ENCODE measurements at places on chromosomes 13 and 19.

GRCh38 chr13:41060724-41061074 is 610 bp upstream of the WBP4 start:
- no peak for DNase-seq

DNA sequence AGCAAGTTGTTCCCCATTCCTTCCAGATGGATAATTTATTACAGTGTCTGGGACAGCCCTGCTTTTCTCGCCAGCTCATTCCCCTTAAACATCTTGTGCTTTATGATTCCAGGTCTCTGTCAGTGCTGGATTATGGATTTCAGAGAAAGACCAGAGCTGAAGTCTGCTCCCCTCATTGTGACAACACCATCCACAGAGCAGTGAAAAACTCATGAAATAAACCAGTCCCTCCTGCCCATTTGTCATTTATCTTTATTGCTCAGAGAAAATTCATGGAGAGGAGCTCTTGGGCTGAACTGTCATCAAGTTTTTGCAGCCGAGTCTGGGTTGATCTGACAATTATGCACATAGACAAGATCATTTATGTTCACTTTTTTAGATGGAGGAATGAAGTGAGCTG is 92.7 kb upstream of the GPR12 start:
- DNase-seq, result no peak

DNA sequence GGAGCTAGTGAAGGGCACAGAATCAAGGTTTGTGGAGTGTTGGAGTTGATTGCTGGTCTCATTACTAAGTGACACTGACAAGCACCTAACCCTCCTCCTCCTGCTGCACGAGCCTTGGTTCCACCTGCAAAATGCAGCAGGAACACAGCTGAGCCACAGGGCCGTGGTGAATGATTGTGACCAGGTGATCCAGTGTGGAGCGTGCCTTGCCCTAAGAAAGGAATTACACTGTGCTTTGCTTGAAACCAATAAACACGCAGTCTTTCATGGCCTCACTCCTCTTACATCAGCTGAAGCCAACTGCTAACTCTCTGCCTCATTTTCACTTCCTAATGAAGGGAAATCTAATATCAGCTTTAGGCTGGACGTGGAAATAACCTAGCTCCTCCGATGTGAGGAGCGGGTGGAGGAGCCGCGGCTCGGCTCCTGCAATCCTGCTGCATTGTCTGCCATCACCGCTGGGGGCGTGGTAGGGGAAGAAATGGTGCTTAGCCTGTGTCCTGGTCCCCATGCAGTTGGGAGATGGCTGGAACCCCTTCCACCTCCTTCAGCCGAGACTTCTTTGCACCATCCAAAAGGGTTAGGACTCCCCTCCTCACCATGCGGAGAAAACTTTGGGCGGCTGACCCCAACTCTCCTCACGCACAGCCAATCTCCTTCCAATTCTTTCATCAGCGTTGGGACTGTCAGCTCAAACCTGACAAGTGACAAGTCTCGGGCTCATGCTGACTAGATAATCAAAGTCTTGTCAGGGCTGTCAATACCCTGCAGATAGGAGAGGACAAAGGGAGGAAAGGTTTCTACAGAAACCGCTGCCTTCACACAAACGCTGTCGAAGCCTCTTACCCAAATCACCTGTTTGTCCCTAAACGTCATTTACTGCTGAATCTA is 427.9 kb downstream of the ZNF536 start:
- no peak for DNase-seq

DNA sequence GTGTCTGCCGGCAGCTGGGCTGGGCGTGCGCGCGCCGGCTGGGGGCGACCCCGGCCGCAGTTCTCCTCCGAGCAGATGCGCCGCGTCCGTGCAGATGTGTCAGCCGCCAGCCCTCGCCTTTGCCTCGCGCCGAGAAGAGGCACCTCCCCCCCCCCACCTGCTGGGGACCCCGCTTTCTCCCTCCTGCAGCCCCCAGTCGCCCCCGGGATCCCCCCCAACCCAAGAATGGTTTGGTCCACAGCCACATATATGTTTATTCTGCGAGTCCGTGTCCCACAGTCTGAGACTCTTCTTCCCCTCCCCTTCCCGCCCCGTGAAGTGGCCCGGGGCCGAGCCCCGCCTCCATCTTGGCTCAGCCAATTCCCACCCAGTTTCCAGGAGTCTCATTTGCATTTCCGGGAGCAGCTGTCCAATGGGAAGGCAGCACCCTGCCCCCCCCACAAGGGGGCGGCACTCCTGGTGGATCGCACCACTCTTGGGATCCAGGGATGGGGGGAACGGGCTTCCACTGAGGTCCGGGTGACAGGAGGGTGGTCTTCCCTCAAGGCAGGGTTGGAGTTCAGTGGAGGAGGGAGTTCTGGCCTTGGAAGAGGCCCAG is 8.6 kb downstream of the ISOC2 start:
- peak; percentile 70 for DNase-seq

DNA sequence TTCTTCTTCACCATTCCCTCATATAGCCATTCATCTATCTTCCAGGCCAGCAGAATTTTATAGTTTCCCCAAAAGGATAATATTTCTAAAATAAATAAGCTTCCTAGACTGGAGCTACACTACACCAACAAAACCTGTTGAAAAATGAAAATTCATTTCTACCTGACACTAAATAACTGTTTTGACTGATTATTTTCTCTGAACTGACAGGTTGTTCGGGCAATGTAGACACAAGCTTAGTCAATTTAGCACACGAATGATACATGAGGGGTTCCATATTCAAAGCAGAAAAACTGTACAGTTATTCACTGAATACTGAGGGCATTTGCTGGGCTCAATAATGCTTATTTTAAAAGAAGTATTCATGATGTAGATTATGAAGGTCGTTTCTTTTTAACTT is 589.7 kb downstream of the LIG4 start:
- no peak for DNase-seq

DNA sequence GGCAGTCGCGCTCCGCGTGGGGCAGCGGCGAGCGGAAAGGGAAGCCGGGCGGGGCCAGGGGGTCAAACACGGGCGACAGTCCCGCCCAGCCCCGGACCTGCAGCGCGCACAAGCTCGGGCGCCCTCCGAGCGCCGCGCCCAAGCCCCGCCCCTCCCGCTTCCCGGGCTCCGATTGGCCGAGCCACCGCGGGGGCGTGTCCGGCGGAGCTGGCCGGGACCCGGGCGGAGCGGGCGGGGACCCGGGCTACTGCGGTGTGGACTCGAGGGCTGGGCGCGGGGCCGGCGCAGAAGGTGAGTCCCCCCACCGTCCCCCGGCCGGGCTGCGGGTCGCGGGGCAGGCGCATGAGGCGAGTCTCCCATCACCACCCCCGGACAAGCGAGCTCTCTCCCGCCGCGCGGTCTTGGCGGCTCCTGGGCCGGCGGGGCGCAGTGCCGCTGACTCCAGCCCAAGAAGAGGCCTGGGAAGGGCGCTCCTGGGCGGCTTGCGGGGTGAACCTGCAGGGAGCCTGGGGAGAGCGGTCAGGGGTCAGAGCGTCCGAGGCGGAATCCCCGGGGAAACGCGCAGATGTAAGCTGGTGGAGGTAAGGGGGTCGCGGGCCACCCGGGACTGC is at the start of gene PLEKHF1:
PLEKHF1 (plus strand) TSS at position 247 of the 611 bp plus-strand sequence. CDS start 8,379 bp downstream, outside the sequence.
- peak; percentile 55 for DNase-seq

DNA sequence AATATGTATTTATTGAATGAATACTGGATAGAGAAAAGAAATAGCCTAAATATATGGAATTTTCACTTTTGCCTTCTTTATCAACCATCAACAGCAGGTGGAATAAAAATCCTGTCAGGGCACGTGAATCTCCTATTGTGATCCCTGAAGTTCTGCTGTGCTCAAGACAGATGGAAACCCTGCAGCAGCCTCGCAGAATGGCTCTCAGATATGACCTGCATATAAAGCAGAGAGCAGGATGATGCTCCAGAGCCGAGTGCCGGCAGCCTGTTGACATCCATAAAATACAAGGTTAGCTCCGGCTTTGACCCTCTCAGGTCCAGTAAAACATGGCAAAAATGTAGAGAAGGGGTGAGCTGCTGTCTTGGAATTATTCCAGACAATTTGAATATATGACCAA is 659.3 kb downstream of the DIAPH3 start:
- no peak for DNase-seq

- no peak for DNase-seq
Observed at GRCh38 chr13:101211261-101211660, 205.0 kb downstream of the NALCN start.

Data from hematopoietic multipotent progenitor cell treated with erythropoietin and hydrocortisone succinate and interleukin-3 and kit ligand, for 17 days (in vitro differentiated cells).